ENCODE measurements at places on chromosomes 1 and 21. TPM values are rescaled to one million over a fixed set of nuclear protein-coding genes. Genes with fewer than 3 reads are reported as not detected.
A peak's percentile ranks its signal among the peaks of the same experiment; 100 is the strongest.

Gene OR10Z1
- total RNA-seq: not detected

Gene JAM2
- not detected for total RNA-seq

Gene AHDC1
- 8.1 TPM for total RNA-seq

Gene LRRN2
- 0.12 TPM for total RNA-seq

Gene LBR
- 31.6 TPM for total RNA-seq

Gene SPRR1A
- total RNA-seq: not detected

Gene RHCE
- 0.17 TPM for total RNA-seq

DNA sequence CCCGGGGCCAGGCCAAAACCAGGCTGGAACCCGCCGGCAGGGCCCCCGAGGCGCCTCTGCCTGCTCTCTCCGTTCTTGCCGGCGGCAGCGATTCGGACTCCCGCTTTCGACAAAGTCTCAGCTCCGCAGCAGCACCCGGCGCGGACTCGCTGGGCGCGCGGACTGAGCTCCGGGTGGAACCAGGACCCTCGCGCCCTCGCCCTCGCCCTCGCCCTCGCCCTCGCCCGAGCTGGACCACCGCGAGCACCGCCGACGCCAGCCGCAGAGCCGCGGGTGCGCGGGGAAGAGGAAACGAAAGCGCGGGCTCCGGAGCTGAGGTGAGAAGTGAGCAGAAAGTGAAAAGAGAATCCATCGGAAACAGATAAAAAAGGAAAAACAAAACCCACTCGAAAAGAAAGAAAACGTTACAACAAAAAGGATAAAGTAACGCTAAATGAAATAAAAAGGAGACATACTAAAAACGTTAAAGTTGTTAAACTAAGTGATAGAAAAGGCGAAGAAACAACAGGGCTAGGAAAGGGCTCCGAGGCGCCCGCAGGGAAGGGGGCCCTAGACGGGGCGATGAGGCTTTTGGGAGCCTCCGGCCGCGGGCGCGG lies 64.9 kb downstream of the MEF2D start:
- no peak for DNase-seq

DNA sequence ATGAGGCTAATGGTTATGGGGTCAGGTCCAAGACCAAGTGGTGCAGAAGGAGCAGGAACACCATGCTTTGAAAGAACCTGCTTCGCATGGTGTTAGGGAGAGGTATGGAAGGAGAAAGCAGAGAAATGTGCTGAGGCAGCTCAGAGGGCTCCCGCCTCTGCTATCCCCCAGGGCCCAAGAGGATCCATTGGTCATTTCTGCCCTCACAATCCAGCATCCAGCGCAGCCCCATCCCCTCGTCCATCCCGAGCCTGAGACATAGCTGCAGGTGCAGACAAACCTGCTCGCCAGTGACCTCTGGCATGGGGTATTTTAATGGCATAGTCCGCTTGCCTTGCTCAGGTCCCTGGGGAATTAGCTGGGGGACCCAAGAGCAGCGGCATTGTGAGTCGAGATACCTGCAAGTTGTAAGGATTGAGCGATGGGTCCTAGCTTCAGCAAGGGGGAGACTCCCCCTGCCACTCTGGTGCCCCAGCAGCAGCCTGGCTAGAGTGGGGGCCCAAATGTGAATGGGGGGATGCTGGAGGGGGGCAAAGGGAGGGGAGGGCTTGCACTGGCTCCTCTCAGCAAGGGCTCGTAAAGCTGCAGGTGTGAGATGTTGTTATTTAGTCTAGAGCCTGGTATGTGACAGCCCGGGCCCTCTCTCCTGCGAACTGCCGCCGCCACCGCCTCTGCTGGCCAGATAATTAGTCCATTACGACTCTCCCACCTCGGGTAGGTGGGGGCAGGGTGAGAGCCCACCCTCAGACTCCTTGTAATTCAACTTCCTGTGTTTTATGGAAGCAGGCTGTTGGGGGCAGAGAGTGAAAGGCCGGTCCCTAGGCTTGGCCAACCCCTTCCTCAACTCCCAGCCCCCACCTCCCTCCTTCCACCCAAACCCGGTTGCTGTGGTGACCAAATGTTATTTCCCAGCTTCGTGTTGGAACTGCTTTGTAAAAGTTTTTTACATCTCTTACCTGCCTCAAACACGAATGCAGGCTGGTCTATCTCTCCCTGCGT lies 118.8 kb downstream of the RNF220 start:
- DNase-seq: no peak

DNA sequence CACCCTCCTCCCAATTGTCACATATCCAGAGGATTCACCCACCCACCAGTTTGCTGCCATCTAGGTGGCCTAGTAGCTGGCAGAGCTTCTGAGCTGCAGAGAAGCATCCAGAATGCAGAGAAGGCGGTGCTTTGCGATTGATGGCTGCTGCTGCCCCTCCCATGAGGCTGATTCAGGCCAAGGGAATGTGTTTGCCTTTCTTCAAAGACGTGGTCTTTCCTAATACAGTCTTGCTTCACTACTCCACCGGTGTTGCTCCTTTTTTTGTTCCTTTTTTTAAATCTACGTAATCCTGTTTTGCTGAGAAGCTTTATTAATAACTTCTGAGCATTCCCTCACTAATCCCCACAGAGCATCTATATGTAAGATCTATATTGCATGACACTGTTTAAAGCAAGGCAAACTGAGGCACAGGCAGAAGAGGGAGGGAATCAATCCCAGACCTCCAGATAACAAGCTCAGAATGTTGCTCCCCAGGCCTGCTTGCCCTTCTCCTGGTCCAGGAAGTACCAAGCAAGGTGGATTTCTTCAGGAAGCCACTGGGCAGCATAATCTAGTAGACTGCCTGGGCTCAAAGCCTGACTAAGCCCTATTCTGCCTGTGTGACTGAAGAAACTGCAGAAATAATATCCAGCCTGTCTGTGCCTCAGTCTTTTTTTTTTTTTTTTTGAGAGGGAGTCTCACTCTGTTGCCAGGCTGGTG lies 275.5 kb upstream of the FMN2 start:
- no peak for DNase-seq

GRCh38 chr1:3389093-3389833 lies 65.2 kb upstream of the ARHGEF16 start:
- no peak for DNase-seq

DNA sequence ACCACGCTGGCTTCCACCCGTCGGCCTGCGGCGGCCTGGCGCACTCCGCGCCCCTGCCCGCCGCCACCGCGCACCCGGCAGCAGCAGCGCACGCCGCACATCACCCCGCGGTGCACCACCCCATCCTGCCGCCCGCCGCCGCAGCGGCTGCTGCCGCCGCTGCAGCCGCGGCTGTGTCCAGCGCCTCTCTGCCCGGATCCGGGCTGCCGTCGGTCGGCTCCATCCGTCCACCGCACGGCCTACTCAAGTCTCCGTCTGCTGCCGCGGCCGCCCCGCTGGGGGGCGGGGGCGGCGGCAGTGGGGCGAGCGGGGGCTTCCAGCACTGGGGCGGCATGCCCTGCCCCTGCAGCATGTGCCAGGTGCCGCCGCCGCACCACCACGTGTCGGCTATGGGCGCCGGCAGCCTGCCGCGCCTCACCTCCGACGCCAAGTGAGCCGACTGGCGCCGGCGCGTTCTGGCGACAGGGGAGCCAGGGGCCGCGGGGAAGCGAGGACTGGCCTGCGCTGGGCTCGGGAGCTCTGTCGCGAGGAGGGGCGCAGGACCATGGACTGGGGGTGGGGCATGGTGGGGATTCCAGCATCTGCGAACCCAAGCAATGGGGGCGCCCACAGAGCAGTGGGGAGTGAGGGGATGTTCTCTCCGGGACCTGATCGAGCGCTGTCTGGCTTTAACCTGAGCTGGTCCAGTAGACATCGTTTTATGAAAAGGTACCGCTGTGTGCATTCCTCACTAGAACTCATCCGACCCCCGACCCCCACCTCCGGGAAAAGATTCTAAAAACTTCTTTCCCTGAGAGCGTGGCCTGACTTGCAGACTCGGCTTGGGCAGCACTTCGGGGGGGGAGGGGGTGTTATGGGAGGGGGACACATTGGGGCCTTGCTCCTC lies 1.9 kb downstream of the OLIG2 start:
- DNase-seq: no peak

- peak; percentile 42 for DNase-seq
Measured at GRCh38 chr1:36160949-36161485, 5.1 kb downstream of the MAP7D1 start.
